Anterior cingulate cortex (tissue), 58 donors: ENCODE measurements at places on chromosomes 6 and 20.

DNA sequence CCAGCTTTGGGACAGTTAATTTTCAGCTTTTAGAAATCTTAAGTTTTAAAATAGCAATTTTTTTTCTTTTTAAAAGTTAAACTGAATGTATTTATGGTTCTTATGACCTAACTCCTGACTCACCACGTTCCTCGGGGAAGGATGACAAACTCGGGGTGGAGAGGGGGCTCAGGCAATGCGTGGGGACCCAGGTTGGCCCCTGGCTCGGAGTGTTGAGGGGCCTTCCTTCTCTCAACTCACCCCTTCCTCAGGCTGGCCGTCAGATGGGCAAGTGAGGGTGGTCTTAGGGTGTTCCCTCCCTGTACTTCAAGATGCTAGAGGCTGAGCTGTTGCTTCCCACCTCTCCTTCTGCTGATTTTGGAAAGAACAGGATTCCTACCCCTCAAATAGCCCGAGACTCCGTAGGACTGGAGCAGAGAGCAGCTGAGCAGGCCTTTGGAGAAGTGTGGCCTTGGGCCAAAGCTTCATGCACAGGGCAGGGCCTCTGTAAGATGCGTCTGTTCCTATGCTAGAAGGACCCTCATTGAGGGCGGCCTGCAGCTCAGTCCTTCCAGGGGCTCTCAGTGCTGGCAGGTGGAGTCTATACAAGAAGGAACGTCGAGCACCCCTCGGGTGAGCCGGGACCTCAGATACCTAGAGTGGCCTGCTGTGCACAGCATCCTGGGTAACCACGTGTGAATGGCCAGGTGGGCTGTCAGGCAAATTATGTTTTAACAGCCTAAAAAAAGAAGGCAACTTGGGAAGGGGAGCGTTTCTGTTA is 79.3 kb downstream of the TCP11 start:
- no peak for DNase-seq

- DNase-seq: no peak
Observed at GRCh38 chr6:12844284-12845223, 128.0 kb downstream of the PHACTR1 start.

GRCh38 chr6:118577972-118578371 is 29.9 kb downstream of the PLN start:
- no peak for DNase-seq

DNA sequence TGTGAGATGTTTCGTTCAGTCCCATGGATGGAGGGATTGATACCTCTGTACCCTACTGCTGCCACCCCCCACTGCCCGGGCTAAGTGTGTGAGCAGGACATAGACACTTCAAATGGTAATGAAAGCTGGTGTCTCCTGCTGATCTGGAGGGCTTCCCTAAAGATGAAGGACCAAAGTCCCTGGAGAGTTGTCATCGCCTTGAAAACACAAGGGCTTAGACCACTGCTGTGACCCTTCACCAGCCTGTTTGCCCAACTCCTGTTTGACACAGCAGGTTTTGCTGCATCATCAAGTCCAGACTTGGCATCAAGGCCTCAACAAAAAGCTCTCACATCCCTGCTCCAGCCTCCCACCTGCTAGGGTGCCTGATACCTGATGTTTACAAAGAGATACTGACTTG is 57.9 kb upstream of the FAM8A1 start:
- no peak for DNase-seq

GRCh38 chr6:70061546-70061945 is 195.2 kb downstream of the COL19A1 start:
- no peak for DNase-seq

DNA sequence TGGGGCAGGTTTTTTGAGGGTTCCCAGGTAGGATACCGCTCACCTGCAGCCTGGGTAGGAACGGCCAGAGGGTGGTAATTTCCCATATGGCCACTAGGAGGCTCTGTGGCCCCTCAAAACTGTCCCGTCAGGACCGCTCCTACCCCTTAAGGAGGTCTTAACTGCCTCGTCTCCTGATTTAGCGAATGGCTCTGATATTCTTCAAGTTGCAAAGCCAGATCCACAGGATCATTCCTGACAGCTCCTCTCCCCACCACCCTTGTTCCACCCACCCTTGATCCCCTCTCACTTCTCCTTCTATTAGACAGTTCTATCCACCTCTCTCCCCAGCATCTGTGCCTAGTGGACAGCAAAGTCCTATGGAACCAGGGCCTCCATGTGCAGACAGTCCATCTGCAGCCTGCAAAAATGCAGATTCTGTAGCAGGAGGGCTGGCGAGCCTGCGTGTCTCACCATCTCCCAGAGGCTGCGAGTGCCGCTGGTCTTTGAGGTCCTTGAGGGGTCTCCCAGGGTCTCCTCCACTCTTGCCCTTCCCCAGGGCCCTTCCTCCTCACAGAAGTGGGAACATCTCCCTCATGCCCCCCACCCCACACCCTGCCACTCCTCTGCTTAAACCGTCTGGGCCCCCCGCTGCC is 34.3 kb upstream of the ZBP1 start:
- DNase-seq: no peak
